ENCODE measurements at places on chromosomes 16 and 17. TPM values are rescaled to one million over a fixed set of nuclear protein-coding genes. Genes with fewer than 3 reads are reported as not detected.

DNA sequence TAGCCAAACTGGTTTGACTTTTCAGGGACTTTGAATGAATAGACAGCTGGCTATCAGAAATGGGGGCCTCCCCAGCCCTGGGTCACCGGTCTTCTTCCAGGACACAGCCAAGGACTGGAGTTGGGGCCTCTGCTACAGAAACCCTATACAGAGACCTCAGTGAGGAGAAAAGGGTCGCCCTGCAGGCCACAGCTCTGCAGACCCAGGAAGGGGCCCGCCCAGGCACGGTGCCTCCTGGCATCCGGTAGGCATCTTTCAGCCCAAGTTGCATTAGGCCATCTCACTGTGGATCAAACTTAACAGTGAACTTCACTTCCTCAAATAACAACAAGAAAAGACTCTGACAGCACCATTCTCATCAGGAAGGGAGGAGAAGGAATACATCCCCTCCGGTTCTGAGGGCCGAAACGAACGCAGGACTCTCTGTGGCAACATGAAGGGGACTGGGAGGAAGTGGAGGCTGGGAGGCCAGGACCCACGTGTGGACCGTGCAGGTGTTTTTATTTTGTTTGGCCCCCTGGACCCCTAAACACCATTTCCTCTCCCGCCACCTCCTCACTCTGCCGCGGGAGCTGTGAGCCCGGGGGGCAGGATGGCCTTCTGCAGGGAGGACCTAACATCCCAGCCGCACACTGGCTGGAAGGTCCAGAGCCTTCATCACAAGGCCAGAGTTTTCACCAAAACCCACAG lies 7.2 kb downstream of the SLC38A10 start:
- H3K4me1 ChIP-seq: peaks cover 12% of the 10 kb centered on the region
- H3K27ac ChIP-seq: peak overlapping the region; percentile 94
- H3K36me3 ChIP-seq: peaks cover 4% of the 10 kb centered on the region
- H3K4me3 ChIP-seq: no peak overlapping the region

DNA sequence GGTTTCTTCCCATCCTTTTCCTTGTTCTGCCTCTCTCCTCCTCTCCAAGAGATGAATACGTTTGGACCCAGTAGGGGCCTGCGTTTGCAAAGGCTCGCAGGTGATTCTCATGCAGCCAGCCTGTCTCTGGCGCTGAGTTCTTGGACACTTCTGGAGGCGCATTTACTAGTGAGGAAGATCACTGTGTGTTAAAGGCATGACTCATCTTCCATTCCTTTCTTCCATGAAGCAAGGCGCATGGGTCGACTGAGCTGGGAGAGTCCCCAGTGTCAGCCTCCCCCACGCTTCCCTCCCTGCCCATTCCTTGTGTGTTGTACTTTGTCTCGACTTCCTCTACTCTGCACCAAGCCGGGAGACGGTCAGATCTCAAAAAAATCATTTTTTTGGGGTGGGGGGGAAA lies 159.9 kb upstream of the EEF2KMT start:
- peaks cover 29% of the 10 kb centered on the region for H3K27me3 ChIP-seq
- no peak overlapping the region for H3K27ac ChIP-seq
- no peak for DNase-seq
- no peak overlapping the region for H3K4me3 ChIP-seq
- H3K4me1 ChIP-seq: no peaks in the 10 kb centered on the region

DNA sequence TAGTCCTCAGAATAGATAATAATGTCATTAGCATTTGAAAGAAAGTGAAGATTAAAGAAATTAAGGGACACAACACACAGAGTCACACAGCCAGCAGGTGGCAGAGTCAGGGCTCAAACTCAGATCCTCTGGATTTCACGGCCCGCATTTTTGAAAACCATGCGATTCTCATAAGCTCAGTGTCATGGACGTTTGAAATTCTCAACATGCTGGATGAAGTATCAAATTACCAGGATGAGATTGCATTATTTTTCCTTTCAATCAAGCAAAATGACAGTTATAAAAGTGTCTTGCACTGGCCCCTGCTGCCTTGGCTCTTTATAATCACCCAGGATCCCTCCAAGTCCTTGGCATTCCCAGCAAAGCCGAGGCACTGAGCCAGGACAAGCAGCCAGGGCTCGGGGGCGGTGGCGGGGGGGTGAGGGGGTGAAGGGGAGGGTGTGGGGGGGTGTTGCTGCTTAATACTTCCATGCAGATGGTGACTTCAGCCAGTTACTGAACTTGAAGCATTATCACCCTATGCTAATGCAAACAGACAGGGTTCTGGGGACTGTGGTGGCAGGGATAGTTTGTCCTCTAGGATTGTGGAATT lies 6.6 kb upstream of the BMERB1 start:
- no peak overlapping the region for H3K4me3 ChIP-seq
- no peak for DNase-seq
- H3K36me3 ChIP-seq: no peaks in the 10 kb centered on the region
- H3K27me3 ChIP-seq: peaks cover 8% of the 10 kb centered on the region

The TBC1D3K gene
- not detected for total RNA-seq

DNA sequence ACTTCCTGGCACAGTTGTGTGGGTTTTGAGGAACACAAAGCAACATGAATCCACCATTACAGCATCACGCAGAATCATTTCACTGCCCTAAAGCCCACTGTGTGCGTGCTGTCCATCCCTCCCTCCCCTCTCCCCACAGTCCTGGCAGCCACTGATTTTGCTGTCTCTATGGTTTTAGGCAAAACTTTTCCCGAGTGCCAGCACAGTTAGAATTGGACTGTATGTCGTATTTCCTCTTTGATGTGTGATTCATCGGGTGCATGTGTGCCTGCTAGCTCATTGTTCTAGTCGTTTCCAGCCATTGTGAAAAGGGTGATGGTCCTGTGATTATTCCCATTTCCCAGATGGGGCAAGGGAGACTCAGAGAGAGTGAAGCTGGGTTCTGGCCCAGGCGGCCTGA lies 12.7 kb downstream of the KLHL36 start:
- H3K27me3 ChIP-seq: no peaks in the 10 kb centered on the region
- H3K4me1 ChIP-seq: peaks cover 8% of the 10 kb centered on the region
- no peak for DNase-seq
- H3K4me3 ChIP-seq: no peak overlapping the region
- no peaks in the 10 kb centered on the region for H3K36me3 ChIP-seq

DNA sequence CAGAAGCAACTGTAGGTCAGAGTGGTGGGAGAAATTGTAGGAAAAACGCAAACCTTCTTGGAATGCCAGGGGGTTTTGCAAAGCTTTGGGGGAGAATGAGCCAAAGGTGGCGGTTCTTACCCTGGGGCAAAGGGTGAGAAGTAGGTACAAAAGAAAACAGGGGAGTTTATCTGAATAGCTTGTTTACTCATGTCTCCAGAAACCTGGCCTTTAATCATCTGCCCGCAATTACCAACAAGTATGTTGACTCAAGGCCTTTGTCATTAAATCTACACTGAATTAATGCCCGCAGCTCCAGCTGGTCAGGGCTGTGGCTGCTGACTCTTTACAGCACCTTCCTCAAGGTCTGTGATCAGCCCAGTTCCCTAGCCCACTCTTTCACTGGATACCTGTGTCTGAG lies 320.1 kb downstream of the CBLN1 start:
- H3K4me3 ChIP-seq: no peak overlapping the region
- no peaks in the 10 kb centered on the region for H3K27me3 ChIP-seq
- H3K36me3 ChIP-seq: no peaks in the 10 kb centered on the region
- H3K27ac ChIP-seq: no peak overlapping the region
- no peaks in the 10 kb centered on the region for H3K4me1 ChIP-seq

DNA sequence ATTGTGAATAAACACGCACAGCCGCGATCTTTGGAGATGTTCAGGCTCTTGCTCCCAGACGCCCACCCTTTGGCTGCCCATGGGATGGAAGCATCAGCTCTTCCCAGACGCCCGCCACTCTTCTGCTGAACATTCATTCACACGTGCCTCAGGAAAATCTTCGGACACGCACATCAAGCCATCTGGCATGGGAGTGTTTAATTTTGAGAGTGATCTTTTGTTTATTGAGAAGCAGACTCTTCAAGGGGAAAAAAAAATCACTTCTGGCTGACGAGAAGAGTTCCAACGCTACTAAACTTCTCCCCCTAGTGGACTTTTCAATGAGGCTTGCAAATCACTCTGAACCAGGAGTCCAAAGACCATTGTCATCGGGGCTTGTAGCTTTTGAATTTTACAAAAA lies 62.0 kb upstream of the NUDT7 start:
- no peak overlapping the region for H3K4me3 ChIP-seq
- no peaks in the 10 kb centered on the region for H3K4me1 ChIP-seq
- no peak for DNase-seq
- no peaks in the 10 kb centered on the region for H3K36me3 ChIP-seq
- H3K27ac ChIP-seq: no peak overlapping the region
- H3K27me3 ChIP-seq: peaks cover 28% of the 10 kb centered on the region

The IL21R gene
- total RNA-seq: 64.4 TPM

DNA sequence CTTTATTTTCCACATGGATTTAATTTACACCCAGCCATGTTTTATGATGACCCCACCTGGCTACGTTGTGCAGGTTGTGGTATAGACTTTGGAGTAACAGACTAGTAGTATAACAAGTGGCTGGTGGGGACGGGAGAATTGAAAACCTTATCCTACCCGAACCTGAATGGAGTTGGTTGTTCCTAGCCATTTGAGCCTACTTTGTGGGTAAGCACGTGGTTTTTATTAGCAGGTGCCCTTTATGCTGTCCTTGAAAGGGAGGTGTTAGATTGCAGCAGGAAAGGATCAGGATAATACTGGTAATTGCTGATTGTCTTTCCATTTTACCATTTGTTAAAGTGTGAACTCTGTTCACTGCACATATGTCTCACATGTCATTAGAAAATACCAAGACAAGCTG lies 31.9 kb upstream of the PHAF1 start:
- H3K36me3 ChIP-seq: no peaks in the 10 kb centered on the region
- H3K4me3 ChIP-seq: no peak overlapping the region
- peaks cover 11% of the 10 kb centered on the region for H3K4me1 ChIP-seq
